ENCODE measurements at places on chromosomes 16 and 17.
A peak's percentile ranks its signal among the peaks of the same experiment; 100 is the strongest.

- DNase-seq = peak; percentile 75
Measured at GRCh38 chr17:27559506-27560481, 71.2 kb upstream of the LGALS9 start.

GRCh38 chr16:14106457-14106856, 35.3 kb downstream of the MRTFB start:
- DNase-seq = no peak

DNA sequence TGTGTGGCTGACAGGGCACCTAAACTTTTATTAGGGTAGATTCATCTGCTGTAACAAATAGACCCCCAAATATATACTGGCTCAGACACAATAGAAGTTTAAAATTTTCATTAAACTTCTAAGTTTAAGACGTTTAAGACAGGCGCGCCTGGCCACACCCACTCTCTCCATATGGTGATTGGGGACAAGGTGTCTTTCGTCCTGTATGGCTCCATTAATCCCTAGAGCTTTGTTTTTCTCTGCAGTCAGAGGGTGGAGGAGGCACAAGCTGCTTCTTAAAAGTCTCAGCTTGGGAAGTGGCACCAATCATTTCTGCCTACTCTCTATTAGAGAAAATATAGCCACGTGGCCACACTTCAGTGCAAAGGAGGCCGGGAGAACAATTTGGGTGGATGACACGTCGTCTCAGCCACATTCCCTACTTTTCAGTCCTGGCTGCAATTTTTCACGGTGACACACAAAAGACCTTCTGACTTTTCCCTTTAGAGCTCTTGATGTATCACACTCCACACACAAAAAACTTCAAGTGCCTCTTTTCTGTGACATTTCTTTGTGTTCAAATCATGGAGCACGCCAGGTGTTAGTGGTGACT, 125.5 kb upstream of the CACNG3 start:
- no peak for DNase-seq

DNA sequence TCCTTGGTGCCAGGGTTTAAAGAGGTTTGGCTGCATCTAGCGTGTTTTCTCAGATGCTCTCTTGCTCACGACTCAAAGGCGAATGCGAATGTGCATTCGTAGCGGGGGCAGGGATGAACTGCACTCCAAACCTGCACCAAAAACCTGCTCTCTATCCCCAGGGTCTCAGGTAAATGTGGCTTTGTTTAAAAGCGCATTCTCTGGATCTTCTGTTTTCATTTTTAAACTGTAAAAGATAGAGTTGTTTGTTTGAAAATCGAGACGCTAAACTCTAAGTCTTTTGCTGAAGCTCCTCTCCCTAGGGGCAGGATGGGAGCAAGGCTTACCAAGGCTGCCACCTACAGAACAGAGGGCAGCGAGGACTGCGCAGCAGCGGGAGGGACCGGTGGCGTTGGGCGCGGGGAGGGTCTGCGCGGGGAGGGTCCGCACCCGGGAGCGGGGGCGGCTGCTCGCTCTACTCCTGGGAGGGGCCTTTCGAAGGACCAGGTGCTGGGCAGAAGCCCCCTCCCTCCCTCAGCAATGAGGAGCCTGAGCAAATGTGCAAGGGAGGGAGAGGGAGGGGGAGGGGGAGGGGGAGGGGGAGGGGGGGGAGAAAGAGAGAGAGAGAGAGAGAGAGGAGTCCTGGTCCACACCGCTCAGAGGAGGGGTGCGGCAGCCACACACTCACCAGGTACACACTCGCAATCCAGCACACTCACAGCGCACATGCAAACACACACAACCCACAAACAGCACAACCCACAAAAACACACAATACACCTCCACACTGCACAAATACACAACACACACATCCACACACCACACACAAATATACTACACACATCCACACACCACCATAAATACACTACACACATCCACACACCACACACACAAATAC, 142.8 kb downstream of the GRIN2A start:
- DNase-seq = no peak

DNA sequence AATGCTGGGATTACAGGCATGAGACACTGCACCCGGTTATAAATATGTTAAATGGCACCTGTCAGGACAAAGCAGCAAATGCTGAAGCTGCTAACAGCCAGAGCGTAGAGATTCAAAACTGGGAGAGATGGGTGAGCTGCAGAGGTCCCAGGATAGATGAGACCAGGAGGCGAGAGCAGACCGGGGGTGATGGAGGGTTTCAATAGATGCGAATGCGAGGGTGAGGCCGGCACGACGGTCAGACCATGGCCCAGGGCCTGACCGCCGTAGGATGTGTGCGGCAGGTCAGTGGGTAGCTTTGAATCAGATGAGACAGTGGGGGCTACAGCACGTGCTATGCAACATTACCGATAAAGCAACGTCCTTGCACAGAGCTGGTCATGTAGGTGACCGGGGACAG, 14.3 kb downstream of the CCDC40 start:
- DNase-seq = no peak

GRCh38 chr16:50067290-50067853, 1.6 kb downstream of the HEATR3 start:
- DNase-seq = peak; percentile 48

All from HFF-Myc (cell line).